ENCODE measurements at places on chromosomes 3 and 15.

DNA sequence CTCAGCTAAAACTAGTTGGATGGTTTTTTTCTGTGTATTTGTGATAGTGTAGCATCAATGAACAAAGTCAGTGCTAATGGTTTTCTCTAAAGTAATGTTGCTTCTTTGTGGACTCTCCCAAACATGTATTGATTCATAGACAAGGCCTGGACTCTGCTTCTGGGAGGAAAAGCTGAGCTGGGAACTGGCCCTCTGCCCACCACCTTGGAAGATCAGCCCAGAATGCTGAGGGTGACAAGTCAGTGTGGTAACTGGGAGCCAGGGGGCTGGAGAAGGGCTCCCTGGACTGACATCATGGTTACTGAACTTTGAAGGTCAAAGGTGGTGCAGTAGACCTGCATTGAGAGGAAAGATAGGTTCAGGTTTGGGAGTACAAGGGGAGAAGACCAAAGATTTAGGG is 3.0 kb downstream of the ARHGAP31 start:
- DNase-seq, result peak; percentile 67

GRCh38 chr3:197956626-197956988 is 3.4 kb upstream of the LMLN start:
- no peak for DNase-seq

GRCh38 chr3:165642761-165643420 is 194.3 kb downstream of the BCHE start:
- peak; percentile 98 for DNase-seq

DNA sequence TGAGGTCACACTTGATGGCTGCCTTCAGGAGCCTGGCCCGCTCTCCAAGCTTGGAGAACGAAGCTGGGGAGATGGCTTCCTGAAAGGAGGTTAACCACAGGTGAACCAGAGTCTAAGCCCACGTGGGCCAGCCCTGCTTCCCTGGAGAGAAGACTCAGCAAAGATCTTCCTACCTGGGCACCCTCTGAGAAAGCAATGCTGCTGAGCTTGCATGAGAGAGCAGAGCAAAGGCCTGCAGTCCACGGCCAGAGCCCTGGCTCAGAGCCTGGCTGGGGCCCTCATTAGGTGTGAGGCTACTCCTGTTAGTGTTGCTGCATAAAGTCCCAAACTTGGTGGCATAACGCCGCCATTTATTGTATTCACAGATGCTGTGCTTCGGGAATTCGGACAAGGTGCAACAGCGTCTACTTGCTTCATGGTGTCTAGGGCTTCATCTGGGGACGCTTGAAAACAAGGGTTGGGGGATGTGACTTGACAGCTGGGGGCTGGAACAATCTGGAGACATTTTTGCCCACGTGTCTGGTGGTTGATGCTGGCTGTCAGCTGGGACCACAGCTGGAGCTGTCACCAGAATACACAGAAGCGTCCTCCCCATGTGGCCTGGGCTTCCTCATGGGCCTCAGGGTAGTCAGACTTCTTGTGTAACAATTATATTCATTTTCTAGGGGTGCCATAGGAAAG is 87.9 kb upstream of the MEF2A start:
- DNase-seq, result no peak

- peak; percentile 70 for DNase-seq
Measured at GRCh38 chr3:39126532-39127071, 19.1 kb downstream of the TTC21A start.

- DNase-seq, result peak; percentile 62
Measured at GRCh38 chr3:9352917-9353752, 9.7 kb upstream of the THUMPD3 start.

- DNase-seq, result peak; percentile 33
Measured at GRCh38 chr3:121735047-121735696, 14.4 kb downstream of the GOLGB1 start.

DNA sequence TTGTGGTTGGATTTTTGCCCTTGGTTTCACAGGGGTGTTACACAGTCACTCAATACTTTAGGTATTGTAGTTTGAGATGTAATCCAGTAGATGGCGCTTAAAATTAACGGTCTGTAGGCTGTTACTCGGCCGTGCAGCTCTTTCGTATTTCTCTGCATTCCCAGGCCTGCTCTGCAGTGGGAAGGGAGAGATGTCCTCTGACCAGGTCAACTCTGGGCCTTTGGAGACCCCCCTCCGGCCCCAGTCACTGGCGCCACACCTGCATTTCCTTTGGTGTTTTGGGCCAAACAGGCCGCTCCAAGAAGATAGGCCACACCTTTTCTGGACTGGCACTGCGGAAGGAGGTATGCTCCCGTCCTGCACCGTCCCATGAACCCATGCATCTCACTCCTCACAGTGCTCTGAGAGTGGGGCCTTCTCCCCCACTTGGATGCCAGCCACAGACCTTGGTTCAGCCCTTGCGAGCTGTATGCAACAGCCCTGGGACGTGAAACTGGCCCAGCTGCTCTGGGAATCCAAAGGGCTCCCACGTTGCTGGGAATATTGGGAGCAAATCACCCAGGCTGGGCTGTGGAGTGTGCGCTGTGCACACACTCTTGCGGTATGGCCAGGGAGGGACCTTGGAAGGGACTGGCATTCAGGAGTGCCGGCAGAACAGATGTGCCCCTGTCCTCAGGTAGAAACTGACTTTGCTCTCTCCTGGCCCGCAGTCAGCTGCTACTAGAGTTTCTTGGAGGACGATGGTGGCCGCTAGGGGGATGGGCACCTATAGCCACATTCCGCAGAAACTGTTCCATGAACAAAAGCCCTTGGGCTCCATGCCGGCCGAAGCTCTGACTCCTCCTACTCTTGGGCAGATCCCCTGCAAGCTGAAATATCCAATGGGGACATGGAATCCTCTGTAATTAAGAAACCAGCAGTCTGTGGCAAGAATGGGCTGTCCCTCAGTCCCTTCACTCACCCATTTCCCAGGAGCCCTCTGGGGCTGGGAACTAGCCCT is 410.5 kb upstream of the CADM2 start:
- peak; percentile 34 for DNase-seq

DNA sequence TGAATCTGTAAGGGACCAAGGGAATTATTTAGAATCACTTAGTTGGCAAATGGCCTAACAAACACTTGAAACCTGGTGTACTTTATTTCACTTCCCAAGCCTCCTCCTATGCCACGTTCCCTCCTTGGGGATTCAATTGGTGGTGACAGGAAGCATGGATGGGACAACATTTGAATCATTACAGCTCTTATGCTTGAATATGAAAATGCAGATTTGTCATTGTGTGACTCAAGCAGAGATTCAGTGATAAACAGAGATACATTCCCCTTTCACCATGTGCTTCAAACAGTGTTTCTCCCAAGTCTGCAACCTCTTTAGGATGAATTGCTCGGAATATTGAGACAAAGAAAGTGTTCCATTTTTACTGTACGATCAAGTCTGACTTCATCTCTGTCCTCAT is 32.7 kb upstream of the MED12L start:
- no peak for DNase-seq

GRCh38 chr15:70653426-70653825 is 109.9 kb downstream of the UACA start:
- no peak for DNase-seq

DNA sequence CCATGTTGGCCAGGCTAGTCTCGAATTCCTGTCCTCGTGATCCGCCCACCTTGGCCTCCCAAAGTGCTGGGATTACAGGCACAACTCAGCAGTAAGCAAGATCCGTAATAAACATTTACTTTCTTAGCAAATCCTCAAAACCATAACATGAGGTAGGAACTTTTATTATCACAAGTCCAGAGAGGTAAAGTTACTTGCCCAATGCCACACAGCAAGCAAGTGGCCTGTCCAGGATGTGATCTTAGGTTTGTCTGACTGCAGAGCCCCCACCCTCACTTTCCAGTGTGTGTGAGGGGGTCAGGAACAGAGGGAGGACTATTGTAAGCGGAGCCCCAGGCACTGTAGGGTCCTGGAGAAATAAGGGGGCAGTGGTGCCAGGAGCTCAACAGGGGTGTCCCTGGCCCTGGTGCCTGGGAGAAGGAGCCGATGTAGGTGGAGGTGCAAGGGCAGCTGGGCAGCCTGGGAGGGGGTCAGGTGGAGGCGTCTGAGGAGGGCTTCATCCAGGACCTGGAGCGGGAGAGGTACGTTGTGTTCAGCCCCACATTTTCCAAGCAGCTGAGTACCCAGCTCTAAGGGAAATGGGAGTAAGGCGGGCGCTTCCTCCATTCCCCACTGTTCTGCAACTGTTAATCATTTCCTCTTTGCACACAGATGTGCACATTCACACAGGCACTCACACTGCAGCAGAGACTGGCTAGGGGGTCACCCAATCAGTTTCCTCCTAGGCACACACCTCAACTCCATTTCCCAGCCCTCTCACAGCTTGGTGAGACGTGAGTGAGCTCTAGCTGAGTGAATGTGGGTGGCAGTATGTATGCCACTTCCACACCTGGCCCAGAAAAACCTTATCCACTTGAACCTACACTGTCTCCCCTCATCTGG is 5.9 kb downstream of the RPUSD3 start:
- no peak for DNase-seq

DNA sequence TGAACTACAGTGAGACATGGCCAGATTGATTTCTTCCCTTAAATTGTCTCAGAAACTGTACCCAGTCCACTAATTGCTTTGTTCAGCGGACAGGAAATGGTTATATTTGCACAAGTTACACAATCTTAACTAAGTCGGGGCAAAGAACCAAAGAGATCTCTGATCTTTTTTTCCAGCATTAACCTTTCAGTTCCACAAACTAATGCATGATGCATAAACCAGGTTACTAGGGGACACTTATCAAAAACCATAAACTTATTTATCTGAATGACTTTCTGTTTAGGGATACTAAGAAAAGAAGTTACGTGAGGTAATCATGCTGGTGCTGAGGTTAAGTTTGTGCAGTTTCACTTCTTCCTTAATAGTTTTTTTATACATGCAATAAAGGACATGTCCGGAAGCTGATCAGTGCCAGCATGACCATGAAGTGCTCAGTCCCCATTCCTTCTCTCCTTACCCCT is 22.4 kb downstream of the FNDC3B start:
- DNase-seq, result no peak

GRCh38 chr3:30475038-30475808 is 131.2 kb upstream of the TGFBR2 start:
- no peak for DNase-seq

DNA sequence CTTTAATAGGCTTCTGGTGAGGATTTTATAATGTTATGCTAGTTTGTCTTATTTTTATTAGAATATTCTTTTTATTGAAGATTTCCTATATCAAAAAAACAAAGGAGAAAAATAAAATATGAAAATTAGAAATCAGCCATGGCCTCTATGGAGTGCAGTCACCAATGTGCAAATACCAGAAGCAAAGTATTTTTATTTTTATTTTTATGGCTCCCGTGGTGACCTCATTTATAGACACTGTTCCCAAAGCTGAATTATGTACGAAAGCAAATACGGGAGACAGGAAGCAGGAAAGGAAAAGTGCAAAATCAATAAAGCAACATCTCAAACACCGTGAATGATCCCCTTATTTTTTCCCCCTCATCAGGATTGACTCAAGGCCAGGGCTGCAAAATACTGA is 35.1 kb downstream of the DAZL start:
- no peak for DNase-seq

GRCh38 chr3:195834675-195835583 is 23.2 kb upstream of the MUC4 start:
- DNase-seq, result no peak

- DNase-seq, result peak; percentile 40
Measured at GRCh38 chr15:29815000-29815710, 7.1 kb downstream of the TJP1 start.

- DNase-seq, result peak; percentile 80
Measured at GRCh38 chr3:188320757-188321156, 166.8 kb downstream of the LPP start.

GRCh38 chr3:69775751-69776150 is 36.5 kb downstream of the MITF start:
- no peak for DNase-seq

DNA sequence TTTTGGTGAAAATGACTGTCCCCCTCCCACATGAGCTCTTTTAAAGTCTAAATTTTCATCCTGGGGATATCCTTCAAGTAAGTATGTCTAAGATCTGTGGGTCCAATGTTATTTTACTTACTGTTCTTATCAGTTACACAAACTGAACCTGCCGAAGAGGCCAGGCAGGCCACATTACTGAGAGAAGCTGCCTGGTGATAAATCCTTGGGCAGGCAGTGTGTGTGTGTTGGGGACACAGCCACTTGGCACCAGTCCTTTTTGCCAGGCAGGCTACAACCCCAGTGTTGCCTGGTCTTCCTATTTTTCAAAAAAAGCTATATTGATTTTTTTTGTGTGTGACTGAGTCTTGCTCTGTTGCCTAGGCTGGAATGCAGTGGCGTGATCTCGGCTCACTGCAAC is 50.6 kb upstream of the RASA2 start:
- no peak for DNase-seq

GRCh38 chr3:188749010-188749617 is 422.7 kb upstream of the TPRG1 start:
- no peak for DNase-seq

GRCh38 chr15:60854858-60855564 is 374.1 kb downstream of the RORA start:
- peak; percentile 41 for DNase-seq

- no peak for DNase-seq
Measured at GRCh38 chr15:52584414-52584813, 15.6 kb upstream of the ARPP19 start.

DNA sequence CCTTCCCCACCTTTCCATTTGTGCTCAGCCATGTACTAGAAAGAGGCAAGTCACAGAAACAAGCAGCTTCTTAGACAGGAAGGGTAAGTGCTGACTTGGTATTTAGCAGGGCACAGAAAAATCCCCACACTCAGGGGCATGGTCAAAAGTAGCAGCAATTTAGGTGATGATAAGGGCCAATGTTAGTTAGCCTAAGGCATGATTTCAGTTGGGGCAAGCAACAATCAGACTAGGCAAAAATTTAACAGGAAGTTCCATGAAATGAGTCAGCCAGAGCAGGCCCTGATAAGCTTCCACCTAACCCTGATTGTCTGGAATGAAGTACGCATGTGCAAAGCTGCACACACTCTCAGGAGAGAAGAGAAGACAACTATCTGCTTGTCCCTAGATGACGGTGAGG is 423.4 kb upstream of the UBE2E2 start:
- DNase-seq, result no peak

GRCh38 chr3:187750006-187750512 is 4.8 kb upstream of the BCL6 start:
- no peak for DNase-seq

DNA sequence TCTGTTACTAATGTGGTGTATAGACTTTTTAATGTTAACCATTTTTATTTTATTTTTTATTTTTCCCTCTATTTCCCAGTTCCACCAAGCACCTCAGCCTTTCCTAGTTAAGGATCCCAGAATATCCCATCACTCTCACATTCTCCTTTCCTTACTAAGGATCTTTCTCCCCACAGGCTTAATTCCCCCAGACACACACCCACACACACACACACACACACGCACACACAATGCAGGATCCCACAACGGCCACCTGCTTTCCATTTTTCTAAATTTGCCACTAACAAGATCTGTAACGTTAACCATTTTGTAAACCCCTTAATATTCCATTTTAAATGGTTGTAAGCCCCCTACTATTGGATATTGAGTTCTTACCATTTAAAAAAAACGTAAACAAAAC is 404.1 kb downstream of the ZIC1 start:
- no peak for DNase-seq

- no peak for DNase-seq
Measured at GRCh38 chr3:3799173-3800079, at the start of gene LRRN1. LRRN1 (plus strand) TSS chr3:3799431; CDS start chr3:3844642, 45,211 bp downstream.

GRCh38 chr15:53445531-53445930 is 313.9 kb downstream of the WDR72 start:
- no peak for DNase-seq

All from fibroblast of skin of abdomen (primary cell).